Osteoblast (primary cell): ENCODE measurements at places on chromosomes 2 and 18. TPM values are rescaled to one million over a fixed set of nuclear protein-coding genes. Genes with fewer than 3 reads are reported as not detected.

DNA sequence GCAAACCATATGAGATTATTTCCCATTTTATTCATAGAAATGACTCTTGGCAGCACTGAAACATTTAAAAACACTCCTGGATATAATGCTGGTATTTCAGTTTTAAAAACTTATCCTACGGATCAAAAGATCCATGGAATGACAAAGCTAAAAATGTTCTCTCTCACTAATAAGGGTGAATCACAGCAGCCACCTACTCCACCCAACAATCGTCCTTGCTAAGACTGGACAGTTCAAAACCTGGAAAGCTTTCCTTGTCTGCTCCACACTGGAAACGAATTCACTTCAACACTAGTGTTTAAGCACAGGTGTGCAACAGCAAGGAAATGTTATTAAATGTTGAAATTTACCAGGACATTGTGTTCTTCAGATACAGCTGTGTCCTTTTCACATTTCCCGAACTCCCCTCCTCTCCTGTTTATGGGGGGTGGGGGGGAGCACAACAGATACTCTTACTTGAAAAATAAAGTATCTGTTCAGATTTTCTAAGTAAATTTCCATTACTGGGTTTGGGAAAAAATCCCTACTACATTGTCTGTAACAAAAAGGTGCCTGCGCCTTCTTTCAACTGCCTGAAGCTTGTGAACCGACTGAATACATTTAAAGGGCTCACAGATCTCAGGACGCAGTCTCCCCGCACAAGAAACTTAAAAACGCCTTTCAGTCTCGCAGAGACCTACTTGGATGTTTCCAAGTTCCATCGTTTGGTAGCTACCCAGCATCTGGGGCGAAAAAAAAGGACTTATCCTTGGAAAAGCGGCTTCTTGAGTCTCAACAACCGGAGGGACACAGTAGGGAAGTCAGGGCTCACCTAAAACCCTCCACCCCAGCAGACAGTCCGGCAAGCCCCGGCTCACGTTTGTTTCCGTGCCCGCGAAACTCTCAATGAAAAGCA lies 1.3 kb downstream of the YWHAQ start:
- H3K4me3 ChIP-seq = peak overlapping the region; percentile 88
- DNase-seq = peak; percentile 89
- peaks cover 20% of the 10 kb centered on the region for H3K36me3 ChIP-seq
- H3K27ac ChIP-seq = peak overlapping the region; percentile 80

- DNase-seq = peak; percentile 92
- no peaks in the 10 kb centered on the region for H3K27me3 ChIP-seq
- H3K4me3 ChIP-seq = peak overlapping the region; percentile 36
- H3K36me3 ChIP-seq = peaks cover 23% of the 10 kb centered on the region
- peaks cover 72% of the 10 kb centered on the region for H3K4me1 ChIP-seq
Observed at GRCh38 chr2:219249203-219249980, 3.7 kb upstream of the TUBA4B start.

DNA sequence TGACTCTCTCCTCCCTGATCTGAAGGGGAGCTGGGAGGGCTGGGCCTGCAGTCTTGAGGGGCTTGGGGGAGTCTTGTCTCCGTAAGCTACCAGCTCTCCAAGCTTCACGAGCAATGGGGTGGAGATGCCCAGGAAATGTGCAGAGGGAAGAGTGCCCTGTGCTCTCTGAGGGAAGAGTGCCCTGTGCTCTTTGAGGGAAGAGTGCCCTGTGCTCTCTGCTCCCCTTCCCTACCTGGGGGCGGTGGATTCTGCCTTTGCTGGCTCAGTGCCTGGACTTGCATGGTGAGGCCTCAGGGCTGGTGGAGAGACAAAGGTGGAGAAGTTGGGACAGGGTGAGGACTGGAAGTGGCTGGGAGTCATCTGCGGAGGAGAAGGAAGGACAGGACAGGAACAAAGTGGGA lies 72.7 kb downstream of the TWIST2 start:
- H3K27me3 ChIP-seq = peaks cover 3% of the 10 kb centered on the region
- H3K27ac ChIP-seq = no peak overlapping the region

The TDRD15 gene
- not detected in 2 replicates for total RNA-seq

The ICOS gene
- not detected in 2 replicates for total RNA-seq

DNA sequence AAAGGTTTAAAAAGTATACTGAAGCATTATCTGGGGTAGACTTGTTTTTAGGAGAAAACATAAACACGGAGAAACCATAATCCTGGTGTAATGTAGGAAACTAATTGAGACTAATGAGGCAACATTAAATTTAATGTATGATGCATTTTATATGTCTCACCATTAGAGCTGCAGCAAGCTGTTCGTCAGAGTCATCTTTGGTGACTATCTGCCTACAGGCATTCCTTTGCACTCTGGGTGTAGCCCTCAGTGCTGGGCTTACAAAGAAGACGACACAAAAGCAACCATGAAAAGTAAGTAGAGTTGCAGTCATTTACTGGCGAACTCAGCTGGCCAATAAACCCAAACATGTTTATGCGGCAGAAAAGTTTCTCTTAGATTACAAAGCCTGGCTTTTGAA lies 415.3 kb upstream of the ZEB2 start:
- no peak overlapping the region for H3K4me3 ChIP-seq
- no peaks in the 10 kb centered on the region for H3K36me3 ChIP-seq
- H3K27ac ChIP-seq = no peak overlapping the region

DNA sequence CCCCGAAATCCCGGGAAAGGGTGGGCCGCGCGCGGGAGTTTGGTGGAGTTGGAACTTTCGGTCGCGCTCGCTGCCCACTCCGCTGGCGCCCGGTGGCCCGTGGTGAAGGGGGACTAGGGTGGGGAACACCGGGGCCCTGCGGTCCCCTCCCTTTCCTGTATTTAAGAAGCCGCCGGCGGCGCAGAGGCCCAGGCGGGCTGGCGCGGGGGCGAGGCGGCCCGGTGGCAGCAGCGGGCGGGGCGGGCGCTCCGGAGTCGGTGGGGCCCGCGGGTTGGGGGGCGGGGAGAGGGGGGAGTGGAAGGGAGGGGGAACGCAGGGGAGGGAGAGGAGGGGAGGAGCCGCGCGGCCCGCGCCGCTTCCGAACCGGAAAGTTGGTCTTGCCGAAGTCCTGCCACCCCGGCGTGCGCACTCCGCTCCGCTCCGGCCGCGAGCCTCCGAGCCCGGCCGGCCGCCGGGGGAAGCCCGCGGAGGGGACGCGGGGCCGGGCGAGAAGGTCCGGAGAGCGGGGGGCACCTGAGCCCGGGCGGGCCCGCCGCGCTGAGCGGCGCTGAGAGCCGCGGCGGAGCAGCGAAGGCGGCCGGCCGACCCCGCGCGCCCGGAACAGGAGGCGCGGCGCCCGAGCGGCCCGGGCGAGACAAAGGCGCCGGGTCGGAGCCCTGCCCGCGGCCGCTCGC lies 425 bp upstream of the SALL3 start:
- H3K4me1 ChIP-seq = no peaks in the 10 kb centered on the region
- H3K4me3 ChIP-seq = no peak overlapping the region
- no peaks in the 10 kb centered on the region for H3K36me3 ChIP-seq
- H3K27me3 ChIP-seq = peaks cover 77% of the 10 kb centered on the region

DNA sequence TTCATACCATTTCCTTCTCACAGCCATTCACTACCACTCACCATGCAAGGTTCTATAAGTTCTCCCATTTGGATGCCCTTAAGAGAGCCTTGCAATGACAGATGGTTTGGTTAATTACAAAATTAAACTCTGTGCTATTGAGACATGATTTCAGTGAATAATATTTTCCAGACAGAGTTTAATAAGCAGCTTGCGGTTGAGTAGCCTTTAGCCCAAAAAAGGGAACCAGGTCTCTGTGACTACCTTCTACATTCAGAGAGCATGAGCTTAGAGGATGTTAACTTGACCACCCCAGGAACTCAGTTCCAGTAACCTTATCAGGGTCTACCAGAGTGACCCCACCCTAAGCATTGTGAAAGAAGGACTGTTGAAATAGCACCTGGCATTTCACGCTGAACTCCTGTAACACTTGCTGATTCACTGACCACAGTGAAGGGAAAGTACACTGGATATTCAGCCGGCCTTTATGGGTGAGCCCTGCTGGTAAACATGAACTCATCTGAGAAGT lies 1173.1 kb upstream of the ZEB2 start:
- no peaks in the 10 kb centered on the region for H3K27me3 ChIP-seq
- no peak overlapping the region for H3K27ac ChIP-seq
- no peaks in the 10 kb centered on the region for H3K36me3 ChIP-seq
- H3K4me1 ChIP-seq = no peaks in the 10 kb centered on the region
- H3K4me3 ChIP-seq = no peak overlapping the region

- no peaks in the 10 kb centered on the region for H3K4me1 ChIP-seq
- no peaks in the 10 kb centered on the region for H3K27me3 ChIP-seq
- DNase-seq = no peak
- H3K4me3 ChIP-seq = no peak overlapping the region
- no peaks in the 10 kb centered on the region for H3K36me3 ChIP-seq
Observed at GRCh38 chr18:34913837-34914661, 127.2 kb upstream of the MAPRE2 start.

The PREPL gene
- 41.3 and 44.9 TPM in 2 replicates for total RNA-seq

GRCh38 chr2:202172439-202173211 lies 65.8 kb downstream of the SUMO1 start:
- H3K4me1 ChIP-seq = peaks cover 5% of the 10 kb centered on the region
- peak; percentile 37 for DNase-seq
- H3K36me3 ChIP-seq = no peaks in the 10 kb centered on the region
- no peak overlapping the region for H3K27ac ChIP-seq

DNA sequence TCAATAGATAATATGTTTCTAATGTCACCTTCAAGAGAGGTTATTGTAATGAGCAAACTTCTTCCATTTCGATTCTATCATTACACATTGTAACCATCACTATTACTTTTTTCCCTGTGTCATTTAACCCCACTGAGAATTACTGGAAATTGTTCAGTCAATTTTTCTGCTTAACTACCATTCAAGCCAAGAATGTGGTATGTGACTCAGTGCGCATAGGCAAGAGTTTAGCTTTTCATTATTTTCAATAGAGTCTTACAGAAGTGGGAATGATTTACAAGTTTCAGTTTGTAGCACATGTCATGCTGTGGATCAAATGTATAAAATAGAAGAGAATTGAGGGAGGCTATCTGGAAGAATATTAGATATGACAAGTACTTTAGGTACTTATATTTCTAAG lies 34.3 kb upstream of the PIEZO2 start:
- no peaks in the 10 kb centered on the region for H3K36me3 ChIP-seq
- H3K4me3 ChIP-seq = no peak overlapping the region
- H3K27ac ChIP-seq = peak overlapping the region; percentile 14
